ENCODE measurements at places on chromosomes 7 and 10. TPM values are rescaled to one million over a fixed set of nuclear protein-coding genes. Genes with fewer than 3 reads are reported as not detected.
A peak's percentile ranks its signal among the peaks of the same experiment; 100 is the strongest.

Gene TRIM74
- total RNA-seq, result 1.5 TPM

Gene HMX3
- total RNA-seq, result not detected

Gene MEIG1
- total RNA-seq, result 1.0 TPM

Gene HPS1
- total RNA-seq, result 61.9 TPM

Gene CDNF
- total RNA-seq, result 2.9 TPM

- no peak for DNase-seq
- peaks cover 21% of the 10 kb centered on the region for H3K27me3 ChIP-seq
- peaks cover 2% of the 10 kb centered on the region for H3K4me1 ChIP-seq
- peaks cover 4% of the 10 kb centered on the region for H3K36me3 ChIP-seq
- H3K4me3 ChIP-seq, result no peak overlapping the region
- no peak overlapping the region for H3K27ac ChIP-seq
These were observed 64.3 kb downstream of the MYL10 start for GRCh38 chr7:101564778-101565211.

DNA sequence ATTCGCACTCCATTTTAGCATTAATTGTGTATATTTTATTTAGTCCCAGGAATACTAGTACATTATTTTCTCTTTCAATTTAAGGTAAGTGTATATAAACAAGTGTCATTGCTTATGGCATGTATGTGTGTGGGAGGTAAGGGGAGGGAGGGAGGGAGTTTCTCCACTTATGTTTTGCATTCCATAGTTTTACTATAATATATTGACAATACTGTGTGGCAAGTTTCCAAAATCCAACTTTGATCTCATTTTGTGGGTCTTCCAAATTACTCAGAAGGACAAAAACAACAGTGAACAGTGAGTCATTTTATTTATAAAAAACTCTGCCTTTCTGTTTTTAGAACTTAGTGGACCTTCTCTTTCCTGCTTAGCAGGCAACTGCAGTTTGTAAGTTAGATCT is 102.3 kb upstream of the SEMA3E start:
- H3K27me3 ChIP-seq, result no peaks in the 10 kb centered on the region
- H3K4me1 ChIP-seq, result peaks cover 8% of the 10 kb centered on the region
- no peaks in the 10 kb centered on the region for H3K36me3 ChIP-seq
- no peak for DNase-seq
- no peak overlapping the region for H3K4me3 ChIP-seq

- peaks cover 12% of the 10 kb centered on the region for H3K36me3 ChIP-seq
- H3K4me1 ChIP-seq, result peaks cover 42% of the 10 kb centered on the region
- H3K4me3 ChIP-seq, result no peak overlapping the region
- H3K27me3 ChIP-seq, result no peaks in the 10 kb centered on the region
- DNase-seq, result no peak
These were observed 231.3 kb upstream of the CELF2 start for GRCh38 chr10:10786109-10787090.

DNA sequence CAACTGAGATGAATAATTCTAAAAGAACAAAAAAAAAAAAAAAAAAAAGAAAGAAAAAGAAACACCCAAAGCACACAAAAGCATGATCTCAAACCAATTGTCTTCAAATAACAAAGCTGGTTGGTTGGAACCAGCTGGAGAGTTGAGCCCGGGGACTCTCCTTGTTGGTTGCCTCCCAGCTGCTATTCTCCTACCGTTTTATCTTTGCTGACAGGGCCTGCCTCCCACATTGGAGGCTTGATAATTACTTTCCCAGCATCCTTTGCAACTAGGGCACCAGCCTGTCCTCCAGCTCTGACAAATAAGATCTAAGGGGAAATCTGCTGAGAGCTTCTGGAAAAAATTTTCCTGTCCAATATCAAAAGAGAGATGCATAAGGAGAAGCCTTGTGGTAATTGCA is 6.8 kb downstream of the PON1 start:
- H3K4me1 ChIP-seq, result no peaks in the 10 kb centered on the region
- no peak for DNase-seq
- no peaks in the 10 kb centered on the region for H3K36me3 ChIP-seq
- H3K27me3 ChIP-seq, result peaks cover 10% of the 10 kb centered on the region

DNA sequence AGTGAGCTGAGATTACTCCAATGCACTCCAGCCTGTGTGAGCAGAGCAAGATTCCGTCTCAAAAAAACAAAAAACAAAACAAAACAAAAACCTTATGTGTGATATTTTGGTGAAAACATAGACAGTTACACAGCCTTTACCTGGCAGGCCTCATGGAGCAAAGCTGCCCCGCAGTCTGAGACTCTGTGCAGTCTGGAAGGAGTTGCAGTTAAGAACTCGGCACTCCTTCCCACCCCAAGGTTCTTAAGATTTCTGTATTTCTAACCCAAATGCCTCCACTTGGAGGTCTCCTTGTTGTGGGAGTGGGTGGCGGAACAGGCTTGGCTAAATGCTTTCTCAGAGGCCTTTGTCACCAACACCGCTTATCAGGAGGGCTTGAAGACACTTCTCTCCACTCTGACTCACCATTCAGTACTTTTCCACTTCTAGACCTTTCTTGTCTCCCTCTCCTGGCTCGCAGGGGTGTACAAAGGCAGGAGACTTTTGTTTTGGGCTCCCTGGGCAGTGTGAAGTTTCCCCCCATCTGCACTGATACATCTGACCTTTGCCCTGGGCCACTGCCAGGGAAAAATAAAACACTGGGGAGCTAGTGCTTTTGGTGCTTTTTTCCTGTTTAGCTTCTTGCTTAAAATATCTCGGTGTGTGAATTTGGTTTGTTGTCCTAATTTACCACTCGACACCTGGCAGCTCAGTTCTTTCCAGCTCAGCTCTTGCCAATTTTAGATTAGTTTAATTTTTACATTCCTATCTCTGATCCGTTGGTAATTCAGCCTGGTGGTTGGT is 51.3 kb upstream of the MAGI2 start:
- H3K4me3 ChIP-seq, result no peak overlapping the region
- H3K4me1 ChIP-seq, result peaks cover 19% of the 10 kb centered on the region
- no peak for DNase-seq
- no peaks in the 10 kb centered on the region for H3K36me3 ChIP-seq
- no peaks in the 10 kb centered on the region for H3K27me3 ChIP-seq

GRCh38 chr7:90666186-90666585 is 70.1 kb downstream of the CDK14 start:
- H3K27me3 ChIP-seq, result no peaks in the 10 kb centered on the region
- H3K36me3 ChIP-seq, result no peaks in the 10 kb centered on the region
- H3K4me1 ChIP-seq, result peaks cover 30% of the 10 kb centered on the region
- no peak overlapping the region for H3K27ac ChIP-seq
- no peak for DNase-seq

GRCh38 chr7:149760538-149760937 is 12.8 kb downstream of the ZNF467 start:
- H3K4me3 ChIP-seq, result no peak overlapping the region
- H3K27ac ChIP-seq, result no peak overlapping the region
- no peak for DNase-seq
- H3K4me1 ChIP-seq, result peaks cover 5% of the 10 kb centered on the region
- no peaks in the 10 kb centered on the region for H3K36me3 ChIP-seq

GRCh38 chr10:68561865-68562649 is 1.9 kb downstream of the TET1 start:
- no peaks in the 10 kb centered on the region for H3K36me3 ChIP-seq
- peak overlapping the region; percentile 96 for H3K27ac ChIP-seq
- H3K27me3 ChIP-seq, result no peaks in the 10 kb centered on the region
- no peak for DNase-seq

GRCh38 chr10:127966875-127967274 is 60.0 kb downstream of the PTPRE start:
- no peaks in the 10 kb centered on the region for H3K4me1 ChIP-seq
- no peak for DNase-seq
- no peaks in the 10 kb centered on the region for H3K36me3 ChIP-seq
- H3K27me3 ChIP-seq, result no peaks in the 10 kb centered on the region
- H3K4me3 ChIP-seq, result no peak overlapping the region

DNA sequence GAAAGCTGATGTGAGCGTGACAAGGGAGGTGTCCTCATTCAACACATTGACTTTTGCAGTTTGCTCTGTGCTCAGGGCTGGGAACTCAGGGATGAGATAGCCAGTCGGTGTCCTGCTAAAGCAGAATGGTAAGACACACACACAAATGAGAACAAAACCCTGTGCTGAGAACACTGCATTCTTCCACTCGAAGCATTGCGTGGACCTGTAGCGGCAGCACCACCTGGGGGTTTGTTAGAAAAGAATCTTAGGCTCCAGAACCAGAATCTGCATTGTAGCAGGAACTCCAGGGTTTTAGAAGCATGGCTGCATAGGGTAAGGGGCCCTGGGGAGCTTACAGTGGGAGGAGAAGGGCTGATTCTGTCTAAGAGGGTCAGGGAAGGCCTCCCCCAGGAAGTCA is 21.5 kb upstream of the OGDHL start:
- peaks cover 31% of the 10 kb centered on the region for H3K27me3 ChIP-seq
- no peak overlapping the region for H3K27ac ChIP-seq
- H3K4me1 ChIP-seq, result peaks cover 1% of the 10 kb centered on the region
- H3K4me3 ChIP-seq, result no peak overlapping the region
- no peaks in the 10 kb centered on the region for H3K36me3 ChIP-seq
- no peak for DNase-seq

- no peak overlapping the region for H3K4me3 ChIP-seq
- no peaks in the 10 kb centered on the region for H3K27me3 ChIP-seq
- H3K27ac ChIP-seq, result no peak overlapping the region
- no peaks in the 10 kb centered on the region for H3K36me3 ChIP-seq
These were observed 110.5 kb downstream of the EBF3 start for GRCh38 chr10:129853562-129853903.

- peak; percentile 54 for DNase-seq
- peaks cover 21% of the 10 kb centered on the region for H3K36me3 ChIP-seq
- no peaks in the 10 kb centered on the region for H3K27me3 ChIP-seq
- H3K27ac ChIP-seq, result peak overlapping the region; percentile 12
These were observed 34.7 kb downstream of the SVIL start for GRCh38 chr10:29600067-29600466.

DNA sequence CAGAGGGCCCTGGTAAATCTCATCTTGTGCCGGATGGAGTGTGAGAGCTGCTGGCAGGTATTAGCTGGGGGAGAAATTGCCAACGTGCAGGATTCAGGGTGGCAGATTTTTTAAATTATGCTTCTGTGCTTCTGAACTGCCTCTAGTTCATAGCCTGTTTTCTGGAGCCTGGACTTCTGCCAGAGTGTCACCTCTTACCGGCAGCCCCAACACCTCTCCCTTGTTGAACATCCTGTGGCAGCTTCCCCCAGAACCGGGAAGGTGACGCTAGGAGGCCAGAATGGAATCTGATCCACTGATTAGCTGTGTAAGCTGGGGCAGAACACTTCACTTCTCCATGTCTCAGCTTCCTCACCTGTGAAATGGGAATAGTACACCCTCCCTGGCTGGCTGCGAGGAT is 5.1 kb downstream of the VWA2 start:
- peaks cover 3% of the 10 kb centered on the region for H3K4me1 ChIP-seq
- no peak overlapping the region for H3K4me3 ChIP-seq
- H3K27me3 ChIP-seq, result peaks cover 71% of the 10 kb centered on the region
- DNase-seq, result no peak

DNA sequence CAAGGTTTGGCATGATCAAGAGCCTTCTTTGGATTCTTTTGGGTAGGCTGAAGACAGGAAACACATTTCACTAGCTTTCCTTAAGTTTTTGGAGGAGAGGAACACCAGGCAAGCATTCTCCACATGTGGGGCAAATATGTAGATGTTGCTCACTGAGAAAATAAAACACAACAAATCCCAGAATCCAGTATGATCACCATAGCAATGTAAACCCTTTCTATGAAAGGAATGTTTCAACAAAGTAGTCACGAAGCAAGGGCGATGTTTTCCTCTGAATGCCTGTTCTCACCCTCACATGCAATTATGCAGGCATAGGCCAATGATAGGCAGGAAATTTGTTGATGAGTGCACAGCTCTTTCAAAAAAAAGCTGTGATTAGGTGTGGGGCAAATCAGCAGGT is 20.5 kb upstream of the CEP41 start:
- no peak overlapping the region for H3K4me3 ChIP-seq
- no peaks in the 10 kb centered on the region for H3K4me1 ChIP-seq
- no peak overlapping the region for H3K27ac ChIP-seq
- H3K27me3 ChIP-seq, result no peaks in the 10 kb centered on the region
- DNase-seq, result no peak

DNA sequence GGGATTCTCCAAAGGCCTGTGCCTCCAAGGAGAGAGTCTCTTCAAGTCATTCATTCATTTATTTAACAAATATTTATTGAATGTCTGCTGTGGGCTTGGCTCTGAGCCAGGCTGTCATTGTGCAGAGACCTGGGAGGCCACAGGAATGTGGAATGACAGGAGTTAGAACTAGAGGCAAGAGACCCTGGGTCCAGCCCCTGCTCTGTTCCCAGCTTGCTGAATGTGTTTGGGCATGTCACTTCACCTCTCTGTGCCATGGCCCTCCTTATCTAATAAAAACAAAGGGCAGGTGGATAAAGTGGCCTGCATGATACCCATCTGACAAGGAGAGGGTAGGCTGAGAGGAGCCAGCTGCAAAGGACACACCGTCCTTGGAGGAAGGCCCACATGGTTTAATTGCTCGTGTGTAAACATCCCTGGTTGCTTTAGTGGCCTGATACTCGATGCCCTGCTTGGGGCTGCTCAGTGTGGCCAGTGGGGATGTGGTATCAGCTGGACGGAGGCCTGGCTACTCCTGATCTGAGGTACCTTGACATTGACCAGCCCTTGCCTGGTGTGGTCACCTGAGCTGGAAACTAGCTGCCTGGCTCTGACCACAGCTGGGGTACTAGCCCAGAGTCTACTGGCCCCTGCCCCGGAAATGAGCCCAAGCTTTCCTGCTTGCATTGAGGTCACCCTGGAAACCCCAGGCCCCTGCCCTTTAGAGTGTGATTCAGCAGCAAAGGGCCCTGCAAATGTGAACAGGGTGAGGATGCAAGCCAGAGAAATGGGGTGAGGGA is 116.2 kb downstream of the CDH23 start:
- peaks cover 19% of the 10 kb centered on the region for H3K27me3 ChIP-seq
- no peak overlapping the region for H3K4me3 ChIP-seq
- H3K36me3 ChIP-seq, result no peaks in the 10 kb centered on the region
- H3K27ac ChIP-seq, result no peak overlapping the region
- no peak for DNase-seq
- H3K4me1 ChIP-seq, result peaks cover 4% of the 10 kb centered on the region

DNA sequence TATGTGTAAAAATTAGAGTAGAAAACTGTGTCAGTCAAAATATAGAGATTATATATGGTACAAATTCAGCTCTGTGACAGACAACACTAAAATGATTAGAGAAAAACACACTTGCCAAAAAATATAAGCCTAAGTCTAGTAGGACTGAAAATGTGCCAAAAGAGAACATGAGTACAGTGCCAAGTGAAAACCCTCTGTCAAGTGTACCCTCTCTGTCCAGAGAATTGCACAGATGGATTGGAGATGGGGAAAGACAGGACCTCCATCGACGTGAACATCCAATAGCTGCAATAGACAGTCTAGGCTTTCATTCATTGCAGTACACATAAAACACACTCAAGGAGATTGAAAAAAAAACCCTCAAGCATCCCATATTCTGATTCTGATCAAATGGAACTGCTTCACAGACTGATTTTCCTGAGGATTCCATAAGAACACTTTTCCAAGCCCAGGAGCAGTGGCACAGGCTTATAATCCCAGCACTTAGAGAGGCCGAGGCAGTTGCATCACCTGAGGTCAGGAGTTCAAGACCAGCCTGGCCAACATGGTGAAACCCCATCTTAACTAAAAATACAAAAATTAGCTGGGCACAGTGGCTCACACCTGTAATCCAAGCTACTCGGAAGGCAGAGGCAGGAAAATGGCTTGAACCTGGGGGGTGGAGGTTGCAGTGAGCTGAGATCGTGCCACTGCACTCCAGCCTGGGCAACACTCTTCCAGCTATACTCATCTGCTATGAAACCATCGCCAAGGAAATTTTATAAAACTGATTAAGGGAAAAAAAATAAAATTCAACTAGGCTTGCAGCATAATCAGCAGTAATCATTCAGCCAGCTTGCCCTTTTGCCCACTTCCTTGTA is 110.0 kb upstream of the TRIM24 start:
- no peak overlapping the region for H3K4me3 ChIP-seq
- DNase-seq, result no peak
- H3K4me1 ChIP-seq, result no peaks in the 10 kb centered on the region
- H3K27ac ChIP-seq, result no peak overlapping the region
- H3K27me3 ChIP-seq, result no peaks in the 10 kb centered on the region
- no peaks in the 10 kb centered on the region for H3K36me3 ChIP-seq
